Activated CD4-positive, alpha-beta T cell treated with anti-CD3 and anti-CD28 coated beads, Interleukin-2, amount 10 ng/mL, durations not matched to agents 7 days and 5 days (primary cell): ENCODE measurements at places on chromosomes 7 and 10. TPM values are rescaled to one million over a fixed set of nuclear protein-coding genes. Genes with fewer than 3 reads are reported as not detected.

Gene TSPAN13
- 0.50 TPM for total RNA-seq

Gene UTF1
- not detected for total RNA-seq

Gene LLCFC1
- not detected for total RNA-seq

DNA sequence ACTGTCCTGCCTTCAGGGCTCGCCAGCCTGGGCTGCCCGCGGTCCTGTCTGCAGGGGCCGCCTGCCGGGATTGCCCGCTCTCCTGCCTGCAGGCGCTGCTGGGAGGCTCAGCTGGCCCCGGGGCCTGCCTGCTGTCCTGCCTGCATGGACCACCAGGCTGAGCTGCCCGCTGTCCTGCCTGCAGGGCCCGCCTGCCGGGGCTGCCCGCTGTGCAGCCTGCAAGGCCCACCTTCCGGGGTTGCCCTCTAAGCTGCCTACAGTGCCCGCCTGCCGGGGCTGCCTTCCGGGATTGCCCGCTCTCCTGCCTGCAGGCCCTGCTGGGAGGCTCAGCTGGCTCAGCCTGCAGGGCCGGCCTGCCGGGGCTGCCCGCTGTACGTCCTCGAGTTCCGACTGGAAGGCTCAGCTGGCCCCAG, 164.4 kb downstream of the GLRX3 start:
- DNase-seq = peak; percentile 78

GRCh38 chr10:29007748-29008610, 280.9 kb upstream of the LYZL1 start:
- no peak for DNase-seq

DNA sequence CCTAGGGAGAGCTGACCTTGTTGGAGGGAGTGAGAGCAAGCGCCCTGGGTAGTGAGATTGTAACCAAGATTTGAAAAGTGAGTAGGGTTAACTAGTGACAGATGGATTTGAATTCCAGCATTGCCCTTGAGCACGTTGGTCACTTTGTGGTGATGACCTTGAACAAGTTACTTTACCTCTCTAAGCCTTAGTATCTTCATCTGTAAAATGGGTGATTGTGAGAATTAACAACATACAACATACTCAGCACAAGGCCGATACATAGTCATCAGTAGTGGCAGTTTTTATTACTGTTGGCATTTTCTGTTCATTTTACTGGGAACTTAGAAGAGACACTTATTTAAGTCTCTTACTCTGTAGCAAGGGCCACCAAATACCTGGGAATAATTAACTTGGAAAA, 25.5 kb downstream of the SNX10 start:
- DNase-seq = no peak

- no peak for DNase-seq
Observed at GRCh38 chr10:69234447-69234846, 14.3 kb downstream of the HKDC1 start.
